ENCODE measurements at places on chromosomes 1 and 21. TPM values are rescaled to one million over a fixed set of nuclear protein-coding genes. Genes with fewer than 3 reads are reported as not detected.

The MPC2 gene
- 48.6 TPM for polyA plus RNA-seq

The OR2W3 gene
- not detected for polyA plus RNA-seq

The OR2L8 gene
- polyA plus RNA-seq: not detected

The DCDC2B gene
- 0.74 TPM for polyA plus RNA-seq

The LHX8 gene
- polyA plus RNA-seq: 0.13 TPM

The MYOG gene
- 598 TPM for polyA plus RNA-seq
